Thyroid gland (tissue), 4 donors: ENCODE measurements at places on chromosomes 5 and 9.

GRCh38 chr5:169696621-169697510, 59.8 kb downstream of the DOCK2 start:
- H3K27me3 ChIP-seq = no peaks in the 10 kb centered on the region
- H3K27ac ChIP-seq = no peak overlapping the region
- no peak for DNase-seq
- no peak overlapping the region for H3K4me3 ChIP-seq
- H3K4me1 ChIP-seq = no peaks in the 10 kb centered on the region

DNA sequence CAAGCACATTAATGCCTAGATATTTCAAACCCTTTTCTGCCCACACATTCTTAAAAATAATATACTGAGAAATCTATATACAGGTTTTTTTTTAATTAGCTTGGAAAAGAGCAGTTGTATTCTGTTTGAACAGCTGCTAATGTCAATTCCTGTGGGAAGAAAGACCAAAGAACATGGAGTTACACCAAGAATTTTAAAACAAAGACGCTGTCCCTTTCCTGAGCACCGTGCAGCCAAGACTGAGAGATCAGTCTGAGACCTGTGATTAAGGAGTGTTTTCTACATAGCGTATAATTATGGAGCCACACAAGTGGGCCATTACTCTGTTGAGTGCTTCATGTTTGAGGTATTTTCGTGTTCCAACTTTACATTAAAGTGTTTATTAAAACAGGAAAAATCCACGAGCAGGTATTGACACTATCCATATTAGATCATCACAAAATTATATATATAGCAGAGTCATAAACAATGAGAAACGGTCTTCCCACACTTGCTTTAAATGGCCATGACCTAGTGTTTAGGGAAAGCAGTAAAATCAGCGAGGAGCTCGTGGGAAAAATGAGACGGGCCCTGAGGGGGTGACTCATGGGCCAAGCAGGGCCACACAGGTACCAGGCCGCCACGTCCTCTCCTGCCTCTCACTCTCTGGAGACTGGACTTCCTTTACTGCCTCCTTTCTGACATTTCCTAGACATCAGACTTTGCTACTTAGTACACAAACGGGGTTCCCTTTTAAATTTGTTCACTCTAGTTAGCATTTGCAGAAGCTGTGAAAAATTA, 153.1 kb upstream of the OTULINL start:
- no peak for DNase-seq
- no peak overlapping the region for H3K4me3 ChIP-seq
- H3K4me1 ChIP-seq = peaks cover 11% of the 10 kb centered on the region
- no peaks in the 10 kb centered on the region for H3K27me3 ChIP-seq

DNA sequence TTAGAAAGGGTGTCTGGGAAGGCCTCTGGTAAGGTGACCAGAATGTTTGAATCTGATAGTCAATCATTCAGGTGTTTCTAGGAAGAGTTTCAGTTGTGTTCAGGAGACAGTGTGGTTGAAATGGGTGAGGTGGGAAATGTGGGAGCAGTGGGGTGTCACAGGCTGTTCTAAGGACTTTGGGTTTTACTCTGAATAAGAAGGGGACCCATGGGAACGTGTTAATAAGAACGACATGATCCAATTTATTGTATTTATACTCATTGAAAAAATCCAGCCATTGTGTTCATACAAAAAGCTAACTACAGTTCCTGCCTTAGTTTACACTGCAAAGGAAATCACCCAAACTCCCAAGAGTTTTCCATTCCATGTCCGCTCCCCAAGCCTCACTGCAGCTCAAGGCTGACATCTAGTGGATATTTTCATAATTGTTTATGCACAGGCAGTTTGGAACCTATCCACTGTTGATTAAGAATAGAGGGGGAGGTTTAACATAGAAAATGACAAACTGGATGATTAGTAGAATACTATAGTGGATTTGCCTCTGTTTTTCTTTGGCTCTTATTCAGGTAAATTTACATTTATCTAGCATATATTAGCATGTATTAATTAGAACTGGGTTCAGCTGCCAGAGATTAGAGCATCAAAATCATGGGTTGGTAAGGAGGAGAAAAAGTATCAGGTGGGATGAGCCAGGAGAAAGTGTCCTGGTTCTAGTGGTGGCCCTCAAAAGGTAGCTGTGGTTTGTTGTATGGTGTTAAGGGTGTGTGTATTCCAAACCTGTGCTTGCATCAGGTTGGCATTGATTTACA, 17.7 kb downstream of the CAVIN4 start:
- H3K4me3 ChIP-seq = no peak overlapping the region
- H3K27ac ChIP-seq = no peak overlapping the region
- no peaks in the 10 kb centered on the region for H3K4me1 ChIP-seq
- no peaks in the 10 kb centered on the region for H3K27me3 ChIP-seq
- no peaks in the 10 kb centered on the region for H3K36me3 ChIP-seq

GRCh38 chr9:68626526-68626925, 78.5 kb upstream of the PIP5K1B start:
- H3K27ac ChIP-seq = no peak overlapping the region
- no peak overlapping the region for H3K4me3 ChIP-seq
- DNase-seq = no peak
- H3K36me3 ChIP-seq = no peaks in the 10 kb centered on the region

DNA sequence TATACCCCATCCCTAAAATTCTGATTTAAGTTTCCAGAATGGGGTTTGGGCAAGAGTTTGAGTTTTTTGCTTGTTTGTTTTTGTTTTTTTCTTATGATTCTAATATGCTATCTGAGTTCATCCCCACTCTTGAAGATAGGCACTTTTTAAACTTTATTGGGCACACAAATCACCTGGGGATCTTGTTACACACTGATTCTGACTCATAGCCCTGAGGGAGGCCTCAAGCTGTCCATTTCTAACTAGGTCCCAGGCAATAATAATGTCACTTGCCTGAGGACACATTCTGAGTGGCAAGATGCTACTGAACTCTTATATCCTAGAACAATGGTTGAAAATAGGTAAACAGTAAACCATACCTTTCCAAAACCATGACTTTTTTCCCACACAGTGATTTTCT, 22.8 kb upstream of the ABLIM3 start:
- no peaks in the 10 kb centered on the region for H3K4me1 ChIP-seq
- no peaks in the 10 kb centered on the region for H3K27me3 ChIP-seq
- no peak overlapping the region for H3K27ac ChIP-seq
- no peaks in the 10 kb centered on the region for H3K36me3 ChIP-seq
- DNase-seq = no peak
